CD4-positive, alpha-beta T cell treated with Interleukin-4 for 4 hours (primary cell): ENCODE measurements at places on chromosomes 6 and 20.

GRCh38 chr6:157151989-157152388 lies 171.3 kb downstream of the TMEM242 start:
- DNase-seq = peak; percentile 14

DNA sequence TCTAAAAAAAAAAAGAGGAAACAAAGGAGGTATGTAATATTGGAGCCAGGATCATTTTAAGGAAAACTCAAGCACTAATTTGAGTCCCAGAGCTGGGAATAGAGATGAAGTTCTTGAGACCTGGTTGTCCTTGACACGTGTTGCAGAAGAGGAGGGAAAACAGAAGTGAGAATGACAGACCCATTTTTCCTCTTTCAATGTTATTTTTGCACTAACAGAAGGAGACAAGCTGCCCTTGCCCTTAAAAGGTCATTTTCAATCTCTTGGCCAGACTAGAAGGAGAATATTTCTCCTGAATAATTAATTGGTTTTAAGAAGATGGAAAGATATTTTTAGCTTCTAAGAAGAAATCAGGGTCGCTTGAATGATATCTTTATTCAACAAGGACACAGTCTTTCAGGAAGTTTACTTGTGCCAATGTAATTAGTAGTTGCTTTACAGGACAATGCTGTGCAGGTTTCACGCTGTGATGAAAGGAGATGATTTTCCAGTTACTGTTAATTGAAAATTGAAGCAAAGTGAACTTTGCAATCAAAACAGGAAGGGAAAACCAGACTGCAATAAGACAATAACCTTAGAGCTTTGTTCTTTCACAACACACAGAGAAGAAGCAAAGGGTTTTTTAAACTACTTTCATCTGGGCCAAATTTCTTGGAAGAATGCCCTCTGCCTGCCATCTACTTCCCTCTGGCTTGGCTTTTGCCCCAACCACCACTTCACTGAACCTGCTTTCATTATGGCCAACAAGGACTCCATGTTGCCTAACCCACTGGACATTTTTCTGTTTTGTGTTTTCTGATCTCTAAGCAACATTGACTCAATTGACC lies 107.8 kb upstream of the SHLD1 start:
- no peak for DNase-seq

DNA sequence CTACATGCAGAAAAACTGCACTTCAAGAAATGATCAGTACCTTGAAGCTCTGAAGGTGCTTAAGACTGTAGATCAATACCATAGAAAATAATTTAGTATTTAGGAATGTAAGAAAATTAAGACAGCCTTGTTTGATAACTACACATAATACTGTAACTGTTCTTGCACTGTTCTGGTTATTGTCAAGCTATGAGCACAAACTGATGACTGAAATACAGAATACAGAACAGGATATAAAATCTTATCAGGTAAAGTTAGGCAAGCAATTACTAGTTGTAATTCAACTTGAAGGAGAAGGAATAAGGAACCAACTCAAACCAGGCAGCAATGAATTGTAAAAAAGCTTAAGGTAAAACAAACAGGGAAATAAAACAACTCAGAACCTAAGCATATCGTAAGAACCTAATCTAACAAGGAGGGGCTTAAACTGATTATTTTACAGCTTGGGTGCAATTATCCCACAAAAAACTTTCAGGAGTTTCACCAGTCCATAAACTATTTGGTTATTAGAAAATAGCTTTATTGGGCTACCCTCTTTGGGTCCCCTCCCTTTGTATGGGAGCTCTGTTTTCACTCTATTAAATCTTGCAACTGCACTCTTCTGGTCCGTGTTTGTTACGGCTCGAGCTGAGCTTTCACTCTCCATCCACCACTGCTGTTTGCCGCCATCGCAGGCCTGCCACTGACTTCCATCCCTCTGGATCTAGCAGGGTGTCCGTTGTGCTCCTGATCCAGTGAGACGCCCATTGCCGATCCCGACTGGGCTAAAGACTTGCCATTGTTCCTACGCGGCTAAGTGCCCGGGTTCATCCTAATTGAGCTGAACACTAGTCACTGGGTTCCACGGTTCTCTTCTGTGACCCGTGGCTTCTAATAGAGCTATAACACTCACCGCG lies 97.7 kb downstream of the ATG5 start:
- DNase-seq = no peak

DNA sequence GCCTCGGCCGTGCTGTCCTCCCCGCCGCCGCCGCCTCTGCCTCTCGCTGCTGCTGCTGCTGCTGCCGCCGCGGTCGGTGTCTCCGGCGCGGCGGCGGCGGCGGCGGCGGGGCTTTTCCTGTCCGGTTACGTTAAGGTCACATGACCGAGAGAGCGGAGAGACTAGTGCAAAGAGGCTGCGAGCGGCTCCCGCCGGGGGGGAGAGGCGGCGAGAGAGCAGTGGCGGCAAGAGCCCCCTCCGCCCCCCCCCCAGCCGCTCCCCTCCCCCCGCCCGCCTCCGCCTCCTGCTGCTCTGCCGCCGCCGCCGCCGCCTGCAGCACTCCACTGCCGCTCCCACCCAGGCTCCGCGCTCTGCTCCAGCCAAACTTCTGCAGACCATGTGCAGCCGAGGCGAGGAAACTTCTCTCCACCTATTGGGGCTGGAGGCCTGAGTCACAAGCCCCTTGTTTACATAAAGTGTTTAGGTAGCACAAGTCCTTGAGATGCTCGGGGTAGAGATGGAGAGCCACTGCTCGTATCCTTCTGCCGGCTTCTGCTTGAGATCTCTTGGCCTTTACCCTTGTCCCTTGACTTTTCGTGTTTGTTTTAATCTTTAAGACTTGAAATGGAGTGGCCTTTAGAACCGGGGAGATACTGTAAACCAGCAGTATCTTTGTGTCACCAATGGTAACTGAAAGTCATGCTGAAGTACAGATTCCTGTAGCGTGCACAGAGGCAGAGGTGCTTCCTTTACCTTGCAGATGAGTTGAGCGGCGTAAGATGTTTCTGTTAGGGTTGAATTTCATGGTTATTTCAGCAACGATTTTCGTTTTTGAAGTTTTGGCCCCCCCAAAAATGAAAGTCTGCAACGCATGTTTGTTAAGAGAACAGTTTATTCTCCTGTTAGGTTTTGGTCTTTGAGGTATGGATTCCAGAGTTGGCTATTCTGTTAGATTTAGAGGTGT lies at the start of gene ZBTB2:
TSS of gene ZBTB2 (minus strand) at position 89 of the 943 bp plus-strand sequence. CDS start 17,922 bp downstream, outside the sequence.
- peak; percentile 72 for DNase-seq

- no peak for DNase-seq
These were observed 265.3 kb downstream of the DHX35 start for GRCh38 chr20:39227416-39227815.

DNA sequence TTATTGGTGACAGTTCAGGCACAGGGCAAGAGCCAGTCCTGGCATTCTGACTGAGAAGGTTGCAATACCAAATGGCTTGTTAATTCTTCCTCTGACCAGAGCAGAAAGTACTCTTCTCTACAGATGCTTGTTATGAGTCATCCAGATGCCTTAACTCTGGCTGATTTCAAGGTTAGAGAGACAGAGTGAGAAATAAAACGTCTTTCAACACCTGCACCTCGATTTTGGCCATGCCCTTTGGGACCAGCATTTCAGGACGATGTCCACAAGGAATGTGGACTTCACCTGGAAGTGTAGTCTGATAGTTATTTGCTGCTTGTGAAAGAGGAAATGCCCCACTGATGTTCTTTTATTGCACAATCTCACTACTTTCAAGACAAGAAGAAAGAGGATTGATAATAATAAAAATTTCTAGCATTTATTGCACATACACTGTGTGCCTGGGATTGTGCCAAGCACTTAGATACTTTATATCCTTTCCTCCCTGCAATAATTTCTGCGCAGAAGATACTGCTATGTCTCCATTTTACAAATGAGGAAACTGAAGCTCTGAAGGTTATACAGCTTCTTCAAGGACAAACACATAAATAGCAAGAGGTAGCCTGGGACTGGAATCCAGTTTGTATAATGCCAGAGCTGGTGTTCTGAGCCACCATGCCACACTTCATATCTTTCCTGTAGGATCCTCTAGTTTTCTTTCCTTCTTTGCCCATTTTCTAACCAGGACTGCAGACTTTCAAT lies 33.5 kb upstream of the MCM3 start:
- no peak for DNase-seq

- DNase-seq = no peak
These were observed 9.3 kb downstream of the SH3BGRL2 start for GRCh38 chr6:79640146-79641111.

- DNase-seq = no peak
These were observed 57.7 kb downstream of the RBM38 start for GRCh38 chr20:57448764-57449354.

- DNase-seq = no peak
These were observed 17.5 kb downstream of the NAPB start for GRCh38 chr20:23403751-23404150.

GRCh38 chr6:139378882-139379341 lies 4.5 kb upstream of the CITED2 start:
- no peak for DNase-seq

GRCh38 chr20:57397693-57398108 lies 6.5 kb downstream of the RBM38 start:
- peak; percentile 62 for DNase-seq

GRCh38 chr6:159645640-159646039 lies 47.4 kb downstream of the SOD2 start:
- DNase-seq = no peak

DNA sequence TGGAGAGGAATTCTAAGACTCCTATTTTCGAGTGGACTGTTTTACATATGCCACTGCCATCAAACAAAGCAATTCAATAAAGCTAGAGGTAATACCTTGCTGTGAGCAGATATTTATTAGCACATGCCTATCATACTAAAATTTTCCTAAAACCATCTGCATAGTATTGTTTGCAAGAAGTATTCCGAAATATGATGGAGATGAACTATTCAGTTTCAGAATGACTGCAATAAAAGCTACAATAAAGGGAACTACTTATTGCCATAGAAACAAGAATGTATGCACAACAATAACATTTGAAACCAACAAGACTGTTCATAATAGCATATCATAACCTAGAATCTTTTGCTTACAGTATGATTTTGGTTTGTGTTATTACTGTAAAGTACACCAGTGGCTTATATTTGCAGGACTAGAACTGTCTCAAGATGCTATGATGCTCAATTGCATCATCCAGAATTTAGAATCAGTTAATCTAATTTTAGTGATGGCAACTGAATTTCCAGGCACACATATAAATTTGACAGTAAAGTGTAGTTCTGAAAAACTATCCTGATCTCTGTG lies 144.3 kb downstream of the GRIK2 start:
- DNase-seq = no peak
